ENCODE measurements at places on chromosomes 3 and 15.

DNA sequence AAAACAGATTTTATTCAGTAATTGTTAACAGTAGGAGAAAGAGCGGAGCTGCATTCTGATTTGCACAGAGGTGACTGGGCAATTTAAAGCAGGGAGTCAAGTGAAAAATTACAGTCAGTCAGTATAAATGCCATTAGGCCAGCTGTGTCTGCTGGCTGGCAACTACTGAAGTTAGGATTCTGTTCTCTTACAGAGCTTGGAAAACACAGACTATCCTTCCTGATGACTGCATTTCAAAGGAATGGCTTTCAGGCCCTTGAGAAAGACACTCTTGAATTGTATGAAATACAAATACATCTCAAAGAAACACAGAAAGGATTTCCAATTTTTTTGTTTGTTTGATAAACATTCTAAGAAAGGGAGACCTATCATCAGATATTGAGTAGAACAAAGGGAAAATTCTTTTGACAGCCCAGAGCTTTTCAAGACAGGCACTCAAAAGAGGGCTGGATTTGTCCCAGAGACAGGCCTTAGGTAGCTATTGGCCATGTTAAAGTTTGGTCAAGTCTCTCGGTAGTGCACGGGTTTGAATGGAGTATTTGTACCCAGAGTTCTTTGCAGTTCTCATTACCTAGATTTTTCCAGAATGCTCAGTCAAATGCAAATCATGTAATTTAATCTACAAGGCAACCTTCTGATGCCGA lies 551.2 kb upstream of the CCDC54 start:
- no peak for DNase-seq

DNA sequence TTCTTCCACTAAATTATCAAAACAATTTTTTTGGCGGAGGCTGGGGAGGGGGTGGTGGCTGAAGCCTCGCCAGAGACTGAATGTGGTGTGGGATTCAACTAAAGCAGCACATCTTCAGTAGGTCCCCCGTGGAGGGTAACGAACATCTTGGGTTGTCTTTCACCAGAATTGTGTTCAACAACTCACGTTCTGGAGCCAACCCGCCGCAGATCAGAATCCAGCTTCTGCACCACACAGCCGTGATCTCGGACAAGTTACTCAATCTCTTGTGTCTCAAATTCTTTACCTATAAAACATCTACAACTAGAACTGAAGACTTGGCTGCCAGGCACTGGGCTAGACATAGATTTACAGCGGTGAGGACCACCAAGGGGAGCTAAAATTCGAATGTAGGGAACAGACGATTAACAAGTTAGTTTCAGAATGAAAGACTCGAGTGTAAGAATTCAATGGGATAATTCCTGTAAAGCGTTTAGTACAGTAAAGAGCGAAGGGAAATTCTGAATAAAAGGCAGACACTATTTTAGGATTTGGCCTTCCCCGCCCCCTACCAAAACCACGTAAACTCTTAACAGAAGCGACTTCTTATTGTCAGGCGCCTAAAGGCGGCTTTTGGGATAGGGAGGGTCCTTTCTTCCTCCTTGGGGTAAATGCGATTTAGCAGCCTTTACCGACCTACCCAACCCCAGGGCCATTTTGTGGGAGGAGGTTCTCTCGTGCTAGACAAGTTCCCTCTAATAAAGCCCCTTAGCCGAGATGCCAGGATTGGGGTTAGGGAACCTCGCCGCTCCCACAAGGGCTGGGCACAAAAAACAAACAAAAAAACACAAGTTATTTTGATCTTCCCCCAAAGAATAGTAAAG lies 697 bp upstream of the RAB5A start:
- DNase-seq: no peak

DNA sequence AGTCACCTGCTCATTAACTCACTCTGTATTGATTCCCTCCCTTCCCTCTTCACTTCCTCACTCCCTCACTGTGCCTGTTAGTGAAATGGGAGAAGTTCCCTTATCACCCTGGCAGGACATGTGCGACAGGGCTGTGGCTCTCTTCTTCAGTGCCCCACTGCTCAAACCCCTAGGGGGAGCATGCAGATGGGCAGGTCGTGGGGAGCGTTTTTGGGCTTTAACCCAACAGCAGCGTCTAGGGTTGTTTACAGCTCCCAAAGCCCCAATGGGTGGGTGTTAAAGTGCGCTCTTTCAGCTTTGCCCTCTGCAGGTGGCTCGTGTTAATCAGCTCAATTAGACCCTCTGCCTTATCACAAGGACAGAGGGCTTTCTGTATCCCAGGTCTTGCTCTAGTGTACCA lies 447.8 kb upstream of the PROK2 start:
- DNase-seq: no peak

DNA sequence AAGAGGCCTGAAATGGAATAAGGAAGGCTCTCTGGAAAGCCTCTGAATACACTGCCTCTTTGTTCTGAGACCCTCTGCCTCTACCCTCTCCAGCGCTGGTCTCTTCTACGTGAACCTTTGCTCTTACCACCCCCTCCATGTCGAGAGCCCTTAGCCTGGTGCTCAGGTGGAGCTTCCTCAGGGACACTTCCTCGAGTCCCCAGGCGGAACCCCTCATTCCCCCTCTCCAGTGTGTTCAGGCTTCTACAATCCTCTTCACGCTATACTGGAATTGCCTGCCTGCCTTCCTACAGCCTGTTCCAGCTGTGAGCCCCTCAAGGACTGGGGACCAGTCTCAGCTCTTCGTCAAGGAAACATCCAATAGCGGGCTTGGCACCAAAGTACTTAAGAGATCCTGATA lies 7.4 kb downstream of the STIMATE start:
- DNase-seq: no peak

DNA sequence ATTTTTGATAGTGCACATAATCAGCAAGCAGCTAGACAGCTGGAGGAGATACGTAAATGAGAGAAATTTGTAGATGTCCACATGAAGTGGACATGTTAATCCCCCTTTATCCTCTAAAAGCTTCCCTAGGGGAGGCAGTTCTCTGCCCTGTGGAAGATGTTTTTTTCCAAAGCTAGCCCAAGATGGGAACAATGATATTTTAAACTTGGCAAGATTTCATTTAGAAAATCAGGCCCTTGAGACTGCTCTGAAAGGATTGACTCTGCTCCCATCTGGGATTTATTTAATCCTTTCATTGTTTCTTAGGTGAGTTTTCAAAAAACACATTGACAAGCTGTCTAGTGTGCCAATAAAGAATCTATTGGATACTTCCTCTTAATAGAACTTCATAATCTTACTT lies 92.0 kb downstream of the SYNPR start:
- DNase-seq: no peak

- DNase-seq: no peak
Observed at GRCh38 chr3:185631108-185631507, 45.0 kb downstream of the SENP2 start.

DNA sequence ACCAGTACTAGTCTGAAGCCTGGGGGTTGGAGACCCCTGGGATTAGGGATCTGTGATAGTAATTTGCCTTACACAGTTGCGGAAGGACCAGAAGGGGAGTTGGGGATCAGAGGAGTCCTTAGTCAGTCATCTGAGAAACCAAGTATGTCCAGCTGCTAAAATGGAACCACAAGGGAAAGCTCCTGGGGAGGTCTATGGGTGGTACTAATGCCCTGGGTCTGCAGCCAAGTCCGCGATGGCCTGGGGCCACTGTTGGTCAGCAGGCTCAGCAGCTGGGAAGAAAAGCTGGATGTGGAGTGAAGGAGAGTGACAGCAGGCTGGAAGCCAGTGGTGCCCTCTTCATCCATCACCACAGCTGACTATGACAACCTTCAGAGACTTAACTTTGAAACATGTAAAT lies 2.2 kb upstream of the ANKDD1A start:
- no peak for DNase-seq

DNA sequence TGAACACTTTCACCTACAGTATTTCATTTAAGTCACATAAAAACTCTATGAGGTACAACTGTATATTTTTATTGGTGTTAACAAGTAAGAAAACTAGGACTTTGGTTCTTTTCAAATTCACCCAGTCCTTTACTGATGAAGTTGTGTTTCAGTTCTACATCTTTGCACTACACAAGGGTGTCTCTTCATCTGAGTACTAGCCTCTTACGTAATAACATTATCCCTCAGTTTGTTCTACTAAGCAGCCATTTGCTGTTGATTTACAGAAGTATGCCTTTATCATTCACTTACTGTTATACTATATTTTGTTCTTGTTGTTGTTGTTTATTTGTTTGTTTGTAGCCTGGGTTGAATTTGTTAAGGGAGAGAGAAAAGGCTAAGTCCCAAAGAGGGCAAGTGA lies 311.9 kb downstream of the PLOD2 start:
- no peak for DNase-seq

DNA sequence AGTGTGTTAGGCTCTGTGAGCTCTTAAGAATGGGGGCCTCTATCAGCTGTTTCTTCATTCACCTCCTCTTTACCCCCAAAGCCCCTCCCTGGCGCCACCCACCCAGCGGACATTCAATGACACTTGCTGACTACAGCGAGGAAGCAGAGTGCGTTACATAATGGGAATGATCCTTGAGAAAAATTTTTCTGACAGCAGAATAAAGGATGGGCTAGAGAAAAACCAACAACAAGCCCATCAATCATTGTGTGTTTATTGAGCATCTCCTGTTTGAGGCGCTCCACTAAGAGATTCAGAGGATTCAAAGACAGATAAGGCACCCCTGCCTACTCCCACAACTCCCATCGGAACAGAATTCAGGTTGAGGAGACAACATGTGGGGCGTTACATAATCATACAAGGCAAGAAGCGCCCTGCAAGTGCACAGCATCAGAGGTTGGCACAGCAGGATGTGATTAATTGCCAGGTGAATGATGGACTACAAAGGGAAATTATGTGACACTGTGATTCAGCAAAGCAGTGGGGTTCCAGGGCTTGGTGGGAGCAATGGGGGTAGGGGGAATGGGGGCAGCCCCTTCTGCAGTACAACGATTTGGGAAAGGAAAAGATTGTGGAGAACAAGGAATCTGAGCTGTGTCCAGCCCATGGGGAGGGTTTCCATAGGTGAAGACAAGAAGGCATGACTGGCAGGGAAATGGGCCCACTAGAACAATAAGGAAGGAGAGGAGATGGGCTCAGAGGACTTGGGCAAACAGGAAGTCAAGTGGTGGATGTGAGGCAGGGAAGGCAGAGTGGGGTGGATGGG lies 141.3 kb upstream of the ATP2B2 start:
- DNase-seq: no peak

GRCh38 chr15:89387140-89387903 lies 52.7 kb upstream of the POLG start:
- DNase-seq: no peak

GRCh38 chr15:74776821-74777768 lies 4.8 kb upstream of the CSK start:
- no peak for DNase-seq

- no peak for DNase-seq
Observed at GRCh38 chr3:142429582-142429981, 18.3 kb downstream of the XRN1 start.

DNA sequence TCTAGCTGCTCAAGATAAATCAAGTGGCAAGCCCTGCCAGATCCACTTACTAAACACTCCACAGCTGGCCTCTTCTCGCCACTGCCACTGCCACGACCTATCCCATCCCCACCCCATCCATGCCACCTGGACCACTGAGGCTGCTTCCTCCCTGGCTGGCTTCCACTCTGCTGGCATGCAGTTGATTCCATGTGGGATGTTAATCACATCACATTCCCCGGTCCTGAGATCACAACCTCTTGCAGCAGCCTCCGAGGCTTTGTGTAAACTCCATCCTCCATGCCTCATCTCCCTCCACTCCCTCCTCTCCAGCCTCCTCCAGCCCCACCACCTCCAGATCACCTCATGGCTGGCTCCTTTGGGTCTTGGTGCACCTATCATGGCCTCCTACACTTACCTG lies 7.7 kb downstream of the NCKIPSD start:
- no peak for DNase-seq

DNA sequence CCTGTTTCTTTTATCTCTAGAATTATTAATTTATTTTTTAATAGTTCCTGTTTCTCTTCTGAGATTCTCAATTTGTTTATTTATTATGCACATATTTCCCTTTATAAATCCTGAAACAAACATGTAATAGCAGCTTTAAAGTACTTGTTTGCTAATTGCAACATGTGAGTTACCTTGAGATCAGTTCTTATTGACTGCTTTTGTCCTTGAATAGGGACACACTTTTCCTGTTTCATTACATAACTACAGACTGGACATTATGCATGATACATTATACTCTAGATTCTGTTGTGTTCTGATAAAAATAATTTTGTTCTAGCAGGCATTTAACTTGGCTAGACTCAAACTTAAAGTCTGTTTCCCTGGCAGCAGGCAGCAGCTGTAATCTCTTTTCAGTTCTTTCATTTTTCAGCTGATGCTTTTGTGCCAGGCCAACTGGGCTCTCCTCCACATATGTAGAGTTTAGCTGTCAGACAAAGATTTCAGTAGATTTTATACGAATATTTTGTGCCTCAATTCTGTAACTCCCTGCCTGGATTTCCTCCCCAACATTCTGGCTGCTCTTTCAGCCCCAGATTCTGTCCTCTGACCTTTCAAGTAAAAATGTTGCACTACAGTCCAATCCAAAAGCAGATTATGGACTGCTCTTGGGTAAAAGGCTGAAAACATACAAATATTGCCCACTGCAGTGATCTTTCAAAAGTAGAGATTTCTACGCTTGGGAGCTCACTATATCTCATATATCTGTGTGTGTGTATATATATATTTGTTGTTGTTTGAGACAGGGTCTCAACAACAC lies 41.9 kb downstream of the PCOLCE2 start:
- no peak for DNase-seq

DNA sequence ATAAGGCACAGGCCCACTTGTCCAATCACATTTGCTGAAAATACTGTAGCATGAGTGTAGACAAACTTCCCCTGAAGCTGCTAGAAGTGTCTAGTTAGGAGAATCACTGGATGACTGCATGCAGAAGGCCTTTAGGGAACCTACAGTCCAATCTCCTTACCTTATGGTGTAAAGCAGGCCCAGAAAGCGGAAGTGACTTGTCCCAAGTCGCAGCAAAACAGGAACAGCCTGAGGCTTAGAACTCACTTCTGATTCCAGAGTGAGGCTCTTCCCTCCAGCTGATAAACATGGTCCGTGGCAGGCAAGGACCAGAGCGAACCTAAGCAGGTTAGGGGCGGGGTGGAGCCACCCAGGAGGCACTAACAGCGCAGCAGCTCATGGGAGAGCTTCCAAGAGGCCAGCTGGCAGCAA lies 2.5 kb downstream of the GRAMD2A start:
- DNase-seq: no peak

- DNase-seq: no peak
Observed at GRCh38 chr15:25439369-25439836, 579 bp upstream of the UBE3A start.

DNA sequence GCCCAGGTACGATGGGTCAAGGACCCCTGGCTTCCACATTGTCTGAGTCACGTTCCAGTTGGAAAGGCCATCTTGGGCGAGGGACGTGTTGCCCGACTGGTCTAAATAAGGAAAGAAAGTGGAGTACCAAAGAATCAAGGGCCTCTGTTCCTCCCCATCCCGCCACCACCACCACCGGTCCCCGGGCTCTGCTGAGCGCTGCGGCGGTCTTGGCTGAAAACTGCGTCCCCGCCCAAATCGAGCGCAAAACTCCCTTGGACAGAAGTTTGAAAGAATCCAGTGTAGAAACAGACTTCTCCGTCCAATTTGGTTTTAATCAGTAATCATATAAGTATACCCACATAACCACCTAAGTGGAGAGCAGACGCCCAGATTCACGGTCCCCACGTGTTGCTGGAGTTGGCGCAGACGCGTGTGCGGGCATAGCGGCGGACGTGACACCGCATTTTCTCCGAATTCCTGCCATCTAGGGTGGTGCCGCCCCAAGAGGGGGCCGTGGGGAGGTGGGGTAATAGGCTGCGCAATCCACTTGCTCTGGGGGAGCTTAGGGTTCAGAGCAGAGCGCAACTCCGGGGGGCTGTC lies 243.8 kb upstream of the TOPAZ1 start:
- DNase-seq: no peak

Data from NCI-H526 treated with DMSO at 0.1 percent for 48 hours (cell line).